ENCODE measurements at places on chromosomes 6 and 20.

GRCh38 chr6:124599656-124600055, 362.6 kb upstream of the RNF217 start:
- no peak for DNase-seq

DNA sequence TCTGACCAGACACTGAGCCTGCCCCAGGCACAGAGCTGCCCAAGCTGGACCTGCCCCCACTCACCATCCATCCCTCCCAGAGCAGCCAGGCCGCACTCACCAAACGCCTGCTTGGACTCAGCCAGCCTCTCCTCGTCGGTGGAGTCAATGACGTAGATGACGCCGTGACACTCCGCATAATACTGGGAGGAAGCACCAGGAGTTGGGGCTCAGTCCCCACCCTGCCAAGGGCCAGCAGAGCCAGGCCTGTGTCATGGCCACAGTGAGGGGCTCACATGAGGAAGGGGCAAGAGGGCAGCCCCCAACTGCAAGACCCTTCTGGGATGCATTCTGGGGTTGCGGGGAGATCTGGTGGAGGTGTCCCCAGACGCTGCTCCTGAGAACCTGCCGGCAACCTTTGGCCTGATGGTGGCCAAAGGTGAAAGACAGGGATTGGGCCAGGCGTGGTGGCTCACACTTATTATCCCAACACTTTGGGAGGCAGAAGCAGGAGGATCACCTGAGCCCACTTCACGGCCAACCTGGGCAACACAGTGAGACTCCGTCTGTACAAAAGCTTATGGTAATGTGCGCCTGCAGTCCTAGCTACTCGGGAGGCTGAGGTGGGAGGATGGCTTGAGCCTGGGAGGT, 5.6 kb downstream of the ARFRP1 start:
- DNase-seq: no peak

DNA sequence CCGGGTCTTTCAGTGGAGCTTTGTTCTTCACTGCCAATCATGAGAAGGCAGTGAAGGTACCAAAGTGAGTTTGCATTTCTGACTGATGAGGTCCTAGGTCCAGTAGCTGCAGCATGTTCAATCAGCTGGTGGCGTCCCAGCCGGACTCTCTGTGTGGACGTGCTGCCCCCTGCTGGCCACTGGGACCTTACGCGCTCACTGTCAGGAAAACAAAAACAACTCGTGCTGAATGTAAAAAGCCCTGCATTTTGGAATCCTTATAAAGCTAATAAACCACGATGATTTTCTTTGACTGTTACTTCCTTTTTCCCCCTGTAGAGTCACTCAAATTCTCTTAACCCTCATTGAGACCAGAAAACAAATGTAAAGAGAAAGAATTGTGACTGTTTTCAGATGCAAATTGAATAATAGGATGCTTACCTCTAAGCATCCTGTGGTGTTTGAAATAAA, 4.9 kb upstream of the CD24 start:
- DNase-seq: peak; percentile 88

GRCh38 chr6:112349958-112350357, 2.8 kb downstream of the RFPL4B start:
- no peak for DNase-seq

DNA sequence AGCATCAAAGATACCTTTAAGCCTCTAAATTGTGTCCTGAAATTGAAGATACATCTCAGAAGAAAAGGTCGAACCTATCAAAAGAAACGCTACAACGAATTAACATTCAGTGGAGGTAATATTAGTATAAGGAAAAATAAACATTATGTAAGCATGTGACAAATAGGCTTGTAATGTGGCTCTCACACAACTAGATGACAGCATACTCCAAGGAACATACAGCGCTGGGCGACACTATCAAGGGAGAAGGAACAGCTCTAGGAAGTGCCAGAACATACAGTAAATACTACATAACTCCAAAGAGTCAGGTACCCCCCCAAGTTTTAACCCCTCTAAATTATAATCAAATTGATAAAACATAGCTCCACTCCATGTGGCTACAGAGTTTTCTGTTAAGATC, 103.5 kb downstream of the LAMP5 start:
- no peak for DNase-seq
